ENCODE measurements at places on chromosomes 4 and X.

GRCh38 chr4:53702334-53703266, 111.3 kb upstream of the LNX1 start:
- peak; percentile 93 for DNase-seq

- DNase-seq: no peak
These were observed 112.7 kb upstream of the FAM9B start for GRCh38 chrX:9146657-9147056.

GRCh38 chr4:11130195-11130970, 298.3 kb downstream of the HS3ST1 start:
- no peak for DNase-seq

DNA sequence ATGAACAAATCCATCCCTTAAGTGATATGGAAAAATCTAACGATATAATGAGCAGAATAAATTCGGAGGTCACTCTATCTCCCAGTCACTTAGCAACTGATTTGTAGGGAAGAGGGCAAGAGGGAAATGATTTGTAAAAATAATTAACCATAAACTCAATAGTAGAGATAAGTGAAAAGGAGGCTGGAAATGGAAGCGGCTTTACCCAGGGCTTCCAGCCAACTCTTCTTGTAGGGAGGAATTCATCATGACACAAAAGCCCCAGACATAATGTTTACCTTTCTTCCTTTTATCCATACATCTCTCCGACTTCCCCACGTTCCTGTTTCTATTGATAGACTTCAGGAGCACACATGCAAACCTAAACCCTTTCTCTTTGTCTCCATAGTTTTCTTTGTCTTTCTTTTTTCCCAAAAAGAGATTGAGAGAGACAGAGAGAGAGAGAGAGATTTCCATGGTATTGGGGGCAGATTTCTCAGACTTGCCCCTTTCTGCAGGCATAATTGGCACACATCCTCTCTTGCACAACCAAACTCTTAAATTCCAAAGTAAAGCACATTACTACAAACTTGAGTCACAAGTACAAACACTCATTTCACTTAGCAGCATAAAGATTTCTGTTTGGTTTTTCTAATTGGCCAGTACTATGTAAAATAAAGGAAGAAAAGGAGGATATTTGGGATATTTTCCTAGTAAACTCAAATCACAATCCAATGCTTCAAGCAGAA, 140.9 kb downstream of the MAPK10 start:
- no peak for DNase-seq

DNA sequence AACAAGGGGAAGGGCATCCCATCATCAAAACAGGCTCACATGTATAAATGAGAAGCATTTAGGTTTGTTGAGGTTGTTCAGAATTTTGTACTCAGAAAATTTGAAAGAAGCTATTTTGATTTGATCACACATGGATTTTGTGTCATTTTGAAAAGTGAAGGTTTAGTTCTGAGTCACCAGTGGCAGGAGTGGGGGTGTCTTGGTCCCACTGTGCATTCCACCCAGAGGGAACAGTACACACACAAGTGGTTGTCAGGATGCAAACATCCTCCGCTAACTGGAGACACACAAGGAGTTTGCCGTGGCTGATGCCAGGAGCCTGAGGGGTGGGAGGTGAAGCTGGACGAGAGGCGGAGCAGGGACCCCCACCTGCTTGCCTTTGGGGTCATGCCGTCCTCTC, 198.2 kb upstream of the PSAPL1 start:
- no peak for DNase-seq

DNA sequence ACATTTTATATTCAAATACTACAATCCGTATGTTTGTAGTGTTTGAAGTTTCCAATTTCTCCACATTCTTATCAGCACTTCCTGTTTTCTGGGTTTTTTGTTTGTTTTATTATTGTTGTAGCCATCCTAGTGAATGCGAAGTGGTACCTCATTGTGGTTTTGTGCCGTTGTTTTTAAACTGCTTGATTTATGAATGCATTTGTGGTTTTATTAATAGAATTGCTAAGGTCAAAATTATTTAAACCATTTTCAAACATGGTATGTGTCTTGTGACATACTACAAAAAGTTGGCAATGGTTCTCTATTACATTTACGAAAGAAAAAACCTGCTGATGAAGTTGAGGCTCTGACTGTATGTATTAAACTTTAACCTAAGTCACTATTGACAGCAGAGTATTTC, 780.0 kb upstream of the MAGEB2 start:
- DNase-seq: no peak

DNA sequence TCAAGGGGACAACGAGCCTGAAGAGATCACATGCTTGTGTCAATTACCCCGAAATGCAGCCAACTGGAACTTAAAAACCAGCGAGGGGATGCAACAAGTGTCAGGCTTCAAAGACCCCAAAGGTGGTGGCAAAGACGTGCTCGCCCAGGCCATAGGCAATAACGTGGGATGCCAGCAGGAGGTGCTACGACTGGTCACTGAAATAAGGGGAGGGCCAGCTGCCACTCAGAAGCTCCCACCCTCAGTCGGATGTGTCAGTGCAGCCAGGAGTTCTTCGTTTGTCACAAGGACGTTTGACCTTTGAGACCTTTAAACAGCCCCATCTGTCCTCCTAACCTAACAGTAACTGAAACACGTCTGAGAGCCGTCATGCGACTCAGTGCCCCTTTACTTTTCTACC, 556.8 kb upstream of the PCDH10 start:
- no peak for DNase-seq

DNA sequence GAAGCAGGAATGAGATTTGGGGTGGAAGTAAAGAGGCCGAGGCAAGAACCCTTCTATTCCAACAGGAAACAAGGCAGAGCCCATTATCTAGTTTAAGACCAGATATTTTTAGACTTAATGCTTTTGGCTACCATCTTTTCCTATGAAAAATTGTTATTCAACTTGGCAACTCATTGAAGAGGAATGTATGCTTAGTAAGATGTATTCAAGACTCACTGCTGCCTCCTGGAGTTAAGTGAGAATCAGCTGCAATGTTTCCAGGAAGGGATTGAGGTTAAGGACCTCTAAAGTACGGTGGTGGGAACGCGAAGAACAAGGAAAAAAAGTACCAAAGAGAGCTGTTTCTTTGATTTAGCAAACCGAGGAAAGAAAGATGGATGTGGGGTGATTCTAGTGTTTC, 89.1 kb downstream of the RAPGEF2 start:
- no peak for DNase-seq

- DNase-seq: no peak
These were observed 221.0 kb upstream of the BCOR start for GRCh38 chrX:40318801-40319200.

DNA sequence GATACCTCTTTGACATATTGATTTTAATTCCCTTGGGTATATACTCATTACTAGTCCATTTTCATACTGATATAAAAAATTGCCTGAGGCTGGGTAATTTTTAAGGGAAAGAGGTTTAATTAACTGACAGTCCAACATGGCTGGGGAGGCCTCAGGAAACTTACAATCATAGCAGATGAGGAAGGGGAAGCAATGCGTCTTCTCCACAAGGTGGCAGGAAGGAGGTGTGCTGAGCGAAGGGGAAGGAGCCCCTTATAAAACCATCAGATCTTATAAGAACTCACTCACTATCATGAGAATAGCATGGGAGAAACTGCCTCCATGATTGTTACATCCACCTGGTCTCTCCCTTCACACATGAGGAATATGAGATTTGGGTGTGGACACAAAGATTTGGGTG, 42.4 kb downstream of the MSX1 start:
- DNase-seq: no peak

GRCh38 chr4:129248621-129249020, 152.7 kb downstream of the C4orf33 start:
- DNase-seq: no peak

- DNase-seq: no peak
These were observed 4.5 kb downstream of the PCGF3 start for GRCh38 chr4:710116-710515.

- peak; percentile 22 for DNase-seq
These were observed 180.8 kb upstream of the BCOR start for GRCh38 chrX:40278340-40279090.

- DNase-seq: peak; percentile 62
These were observed 3.4 kb downstream of the CD38 start for GRCh38 chr4:15781427-15782095.

DNA sequence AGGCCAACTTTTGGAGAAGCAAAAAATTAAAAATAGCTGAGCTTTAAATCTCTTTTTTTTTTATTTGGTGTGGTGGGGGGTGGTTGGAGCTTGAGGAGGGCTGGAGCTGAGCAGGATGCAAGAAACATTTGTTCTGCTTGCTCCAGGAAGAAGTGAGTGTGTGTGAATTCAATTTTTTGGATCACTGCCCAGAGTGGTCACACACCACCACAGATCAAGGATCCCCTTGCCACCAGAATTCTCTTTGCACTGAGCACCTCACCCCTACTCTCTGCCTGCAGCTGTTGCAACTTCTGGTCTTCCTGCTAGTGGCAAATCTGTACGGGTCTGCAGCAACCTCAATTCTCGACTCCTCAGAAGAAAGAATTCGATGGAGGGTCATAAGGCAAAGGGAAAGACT, 19.9 kb upstream of the PLP1 start:
- DNase-seq: no peak

GRCh38 chr4:176011529-176011928, 54.1 kb upstream of the WDR17 start:
- peak; percentile 31 for DNase-seq

GRCh38 chr4:118909173-118909956, 20.7 kb downstream of the SYNPO2 start:
- no peak for DNase-seq

DNA sequence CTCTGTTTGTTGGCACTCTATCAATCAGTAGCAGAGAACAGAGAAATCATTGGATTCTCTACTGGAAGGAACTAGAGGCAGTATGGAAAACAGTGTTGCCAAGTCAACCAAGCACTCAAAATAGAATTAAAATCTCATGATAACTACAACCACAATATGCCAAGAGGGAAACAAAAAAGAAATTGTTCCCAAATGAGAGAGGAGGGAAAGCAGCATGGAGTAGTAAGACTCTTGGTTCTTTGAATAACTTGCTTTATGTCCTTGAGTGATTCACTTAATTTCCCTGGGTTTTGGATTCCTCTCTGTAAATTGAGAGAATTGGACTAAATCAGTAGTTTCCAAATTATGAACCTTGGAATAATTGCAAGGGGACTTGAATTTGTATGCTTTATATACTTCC, 285.5 kb upstream of the ANKRD50 start:
- no peak for DNase-seq

GRCh38 chr4:47383829-47384427, 79.6 kb downstream of the COMMD8 start:
- DNase-seq: peak; percentile 23

DNA sequence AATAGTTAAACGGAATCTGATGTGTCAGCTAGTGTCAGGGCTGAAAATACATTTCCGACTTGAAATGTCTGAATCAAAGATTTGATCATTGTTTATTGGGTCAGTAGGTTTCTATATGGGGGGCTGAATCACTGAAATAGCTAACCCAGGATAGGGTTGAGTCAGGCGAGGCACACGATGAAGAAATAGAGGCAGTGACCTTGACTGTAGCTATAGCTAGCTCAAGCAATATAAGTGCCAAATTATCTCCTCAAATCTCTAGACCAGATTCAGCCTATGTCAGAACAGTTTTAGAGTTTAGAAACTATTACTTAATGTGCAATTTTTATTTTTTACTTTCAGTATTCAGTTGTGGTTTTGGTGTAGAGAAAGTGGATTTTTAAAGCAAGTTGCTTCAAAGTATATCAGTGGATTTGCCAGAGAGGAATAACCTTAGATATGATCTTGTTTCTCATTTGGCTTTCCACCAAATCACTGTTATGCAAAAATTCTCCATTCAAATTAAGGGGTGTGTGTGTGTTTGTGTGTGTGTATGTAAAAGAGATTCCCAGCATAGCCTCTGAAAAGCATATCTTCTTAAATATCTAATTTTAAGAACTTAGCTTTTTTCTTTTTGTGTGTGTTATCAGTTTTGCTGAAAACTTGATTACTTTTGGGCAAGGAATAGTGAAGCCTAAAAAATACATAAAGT, 100.3 kb upstream of the RPL34 start:
- no peak for DNase-seq

GRCh38 chr4:184191267-184191666, 26.4 kb downstream of the ENPP6 start:
- DNase-seq: no peak

DNA sequence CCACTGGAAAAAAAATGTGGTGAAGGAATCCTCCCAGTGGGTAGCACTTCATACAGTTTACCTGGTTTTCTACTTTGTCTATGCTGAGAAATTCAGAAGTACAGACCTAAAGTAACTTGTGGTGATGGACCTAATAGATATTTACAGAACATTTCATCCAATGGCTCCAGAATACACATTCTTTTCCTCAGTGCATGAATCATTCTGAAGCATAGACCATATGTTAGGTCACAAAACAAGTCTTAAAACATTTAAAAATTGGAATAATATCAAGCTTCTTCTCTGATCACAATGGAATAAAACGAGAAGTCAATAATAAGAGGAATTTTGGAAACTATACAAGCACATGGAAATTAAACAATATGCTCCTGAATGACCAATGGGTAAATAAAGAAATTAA, 450.1 kb upstream of the INTU start:
- DNase-seq: no peak

DNA sequence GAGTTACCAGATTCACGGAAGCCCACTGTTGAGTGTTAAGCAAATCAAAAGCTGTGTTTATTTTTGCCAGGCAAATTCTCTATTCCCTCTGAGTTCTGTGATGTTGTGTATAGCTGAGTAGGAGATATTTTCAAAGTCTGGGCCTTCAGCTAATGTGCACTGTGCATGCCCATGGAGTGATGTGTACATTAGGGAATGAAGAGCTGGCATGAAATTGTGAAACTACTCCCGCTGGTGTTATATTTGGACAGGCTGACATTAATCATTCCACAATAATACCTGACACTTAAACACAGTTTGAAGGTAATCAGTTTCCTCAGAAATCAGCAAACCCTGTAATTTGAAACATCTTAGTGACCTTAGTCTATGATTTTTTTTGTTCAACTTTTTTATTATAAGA, 88.1 kb upstream of the MBNL3 start:
- no peak for DNase-seq

GRCh38 chr4:40306976-40307375, 28.2 kb upstream of the CHRNA9 start:
- no peak for DNase-seq

- no peak for DNase-seq
These were observed 191.6 kb upstream of the ANKRD50 start for GRCh38 chr4:124903995-124904722.

DNA sequence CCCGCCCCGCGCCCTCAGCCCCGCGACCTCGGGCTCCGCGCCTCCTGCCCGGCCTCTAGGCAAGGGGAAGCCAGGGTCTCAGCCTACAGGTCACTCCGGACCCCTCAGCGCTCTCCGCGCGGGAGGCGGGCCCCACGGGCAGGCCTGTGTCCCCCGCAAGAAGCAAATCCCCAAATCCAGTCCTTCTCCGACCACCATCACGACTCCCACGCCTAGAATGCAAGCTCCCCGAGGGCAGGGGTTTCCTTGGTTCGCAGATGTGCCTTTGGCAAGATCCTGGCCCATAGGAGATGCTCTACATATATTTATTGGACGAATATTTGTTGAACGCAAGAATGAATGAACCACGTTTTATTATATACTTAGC, 260 bp upstream of the CCDC149 start:
- no peak for DNase-seq
